ENCODE measurements at places on chromosomes 1 and 21. TPM values are rescaled to one million over a fixed set of nuclear protein-coding genes. Genes with fewer than 3 reads are reported as not detected.
A peak's percentile ranks its signal among the peaks of the same experiment; 100 is the strongest.

The AMY1A gene
- not detected for total RNA-seq

DNA sequence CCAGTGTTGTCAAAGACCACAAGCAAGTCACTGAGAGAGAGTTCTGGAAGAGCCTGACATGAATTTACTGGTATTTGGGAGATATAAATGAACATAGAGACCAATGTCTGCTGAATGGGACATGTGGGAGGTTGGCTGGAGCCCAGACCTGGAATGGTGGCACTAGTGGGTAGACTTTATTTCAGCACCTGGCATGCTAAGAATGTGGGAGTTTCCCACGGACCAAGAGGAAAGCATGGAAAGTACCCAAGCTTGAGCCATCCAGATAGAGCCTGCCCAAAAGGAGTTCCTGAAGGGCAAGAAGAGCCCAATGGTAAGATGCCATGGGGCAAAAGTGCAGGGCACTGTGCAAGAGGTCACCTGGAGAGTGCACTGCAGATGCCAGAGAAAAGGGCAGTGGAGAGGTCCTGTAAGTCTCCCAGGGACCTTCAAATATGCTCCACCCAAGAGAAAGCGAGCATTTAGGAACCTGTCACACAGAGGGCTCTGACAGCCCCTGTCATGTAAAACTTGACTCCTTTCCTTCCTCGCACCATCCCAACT is 8.1 kb upstream of the ZNF687 start:
- DNase-seq: no peak
- H3K27ac ChIP-seq: no peak overlapping the region

DNA sequence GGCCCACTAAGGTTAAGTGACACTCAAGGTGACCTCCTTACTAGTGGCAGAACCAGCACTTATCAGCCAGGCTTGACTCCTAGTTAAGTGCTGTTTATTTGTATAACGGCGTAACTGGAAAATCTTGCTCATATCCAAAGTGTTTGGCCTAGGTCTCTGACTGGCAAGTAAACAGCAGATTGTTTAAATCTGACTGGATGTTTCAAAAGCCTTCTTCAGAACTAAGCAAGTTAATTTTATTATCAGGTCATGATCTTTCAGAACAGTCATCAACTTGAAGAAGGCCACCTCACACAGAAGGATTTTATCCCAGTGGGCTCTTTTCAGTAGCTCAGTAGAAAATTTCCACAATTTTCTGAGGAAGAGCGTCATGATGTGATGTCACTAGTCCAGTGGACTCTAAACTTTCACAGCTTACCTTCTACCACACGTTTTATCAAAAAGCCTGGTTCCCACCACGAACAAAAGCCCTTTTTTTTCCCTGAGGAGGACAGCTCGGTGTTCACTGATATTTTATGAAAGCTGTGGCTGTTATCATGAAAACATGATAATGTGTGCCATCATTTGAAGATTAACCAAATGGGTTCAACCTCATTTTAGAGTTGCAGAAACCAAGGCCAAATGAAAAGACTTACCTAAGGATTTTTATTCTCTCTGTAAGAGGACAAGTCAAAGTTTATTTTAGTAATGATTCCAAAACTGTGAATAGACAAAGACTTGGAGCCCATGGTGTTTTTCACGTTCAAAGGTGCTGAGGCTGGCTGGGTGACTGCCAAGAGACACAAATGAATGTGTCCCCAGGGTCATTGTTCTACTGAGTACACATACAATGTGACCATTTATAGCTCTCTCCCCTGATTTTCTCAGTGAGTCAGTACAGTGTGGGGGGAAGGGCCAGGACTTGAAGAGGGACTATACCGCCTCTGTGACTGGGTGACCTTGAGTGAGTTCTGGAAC is 9.1 kb downstream of the SGIP1 start:
- peaks cover 43% of the 10 kb centered on the region for H3K4me1 ChIP-seq
- H3K36me3 ChIP-seq: peaks cover 31% of the 10 kb centered on the region
- H3K27me3 ChIP-seq: no peaks in the 10 kb centered on the region
- H3K27ac ChIP-seq: peak overlapping the region; percentile 60
- DNase-seq: peak; percentile 95

DNA sequence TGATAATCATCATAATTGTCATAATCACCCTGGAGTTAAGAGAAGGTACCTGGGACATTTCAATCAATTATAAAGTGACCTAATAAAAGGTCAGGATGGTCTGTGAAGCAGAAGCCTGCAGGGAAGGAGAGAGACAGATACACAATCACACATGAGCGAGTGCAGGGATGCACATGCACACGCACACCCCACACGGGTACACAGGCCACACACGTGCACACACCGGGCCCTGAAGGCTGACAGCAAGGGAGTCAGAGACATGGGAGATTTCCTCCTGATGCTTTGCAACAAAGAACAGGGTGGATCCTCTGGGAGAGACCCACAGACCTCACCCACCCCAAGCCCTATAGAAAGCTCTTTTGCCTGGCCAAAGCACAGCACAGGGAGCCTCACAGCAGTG is 82.3 kb upstream of the ZC3H12A start:
- H3K27ac ChIP-seq: no peak overlapping the region
- DNase-seq: no peak
- H3K27me3 ChIP-seq: peaks cover 2% of the 10 kb centered on the region
- no peaks in the 10 kb centered on the region for H3K36me3 ChIP-seq

DNA sequence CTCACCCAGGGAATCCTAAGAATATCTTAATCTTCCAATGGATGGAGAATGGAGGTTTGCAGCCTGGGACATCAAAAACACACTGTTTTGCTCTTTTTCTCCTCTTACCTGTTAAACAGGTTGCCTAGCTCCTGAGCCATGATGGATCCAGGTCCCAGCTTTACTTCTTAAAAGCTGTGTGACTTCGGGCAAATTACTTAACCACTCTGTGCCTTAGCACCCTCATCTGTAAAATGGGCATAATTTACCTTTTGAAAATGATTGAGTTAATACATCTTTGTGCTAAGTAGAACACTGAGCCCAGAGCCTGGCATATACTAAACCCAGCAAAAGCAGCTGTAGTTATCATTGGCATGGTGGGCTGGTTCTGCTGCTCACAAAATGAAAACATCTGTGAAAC is 10.2 kb downstream of the COQ8A start:
- H3K4me1 ChIP-seq: peaks cover 6% of the 10 kb centered on the region
- no peak for DNase-seq
- no peak overlapping the region for H3K27ac ChIP-seq
- no peaks in the 10 kb centered on the region for H3K27me3 ChIP-seq
- H3K4me3 ChIP-seq: no peak overlapping the region

DNA sequence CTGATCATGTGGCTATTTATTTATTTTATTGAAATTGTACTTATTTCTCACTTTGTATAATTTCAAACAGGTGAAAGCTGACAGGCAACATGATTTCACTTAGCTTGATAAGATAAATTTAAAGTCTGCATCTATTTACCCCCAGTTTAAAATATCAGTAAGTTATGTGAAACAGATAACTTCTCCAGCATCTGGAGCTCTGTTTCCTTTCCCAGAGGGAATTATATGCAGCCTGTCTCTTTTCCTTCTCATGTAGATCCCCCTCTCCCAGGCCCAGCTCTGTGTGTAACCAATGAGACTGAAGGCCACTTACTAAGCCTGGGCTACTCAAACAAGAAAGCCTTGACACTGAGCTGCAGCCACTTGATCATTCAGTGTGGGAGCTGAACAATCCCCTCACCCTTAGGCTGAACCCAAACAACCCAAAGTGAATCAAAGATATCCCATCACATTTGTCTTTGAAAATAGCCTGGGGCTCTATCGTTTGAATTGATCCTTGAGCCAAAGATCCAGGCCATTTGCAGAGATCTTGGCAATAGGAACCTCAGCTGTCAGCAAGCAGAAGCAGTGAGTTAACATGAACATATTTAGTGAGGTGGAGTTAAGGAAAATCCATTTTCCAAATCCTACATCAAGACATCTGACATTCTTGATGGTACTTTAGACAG is 383.9 kb downstream of the TGFB2 start:
- no peaks in the 10 kb centered on the region for H3K27me3 ChIP-seq
- H3K4me3 ChIP-seq: no peak overlapping the region
- H3K36me3 ChIP-seq: no peaks in the 10 kb centered on the region
- DNase-seq: no peak
- no peak overlapping the region for H3K27ac ChIP-seq

The TAS1R1 gene
- not detected for total RNA-seq

The C1orf56 gene
- total RNA-seq: 0.54 TPM

The SLC45A1 gene
- total RNA-seq: 0.83 TPM
